DMS79 treated with DMSO at 0.1 percent for 48 hours (cell line): ENCODE measurements at places on chromosomes 13 and 19.

DNA sequence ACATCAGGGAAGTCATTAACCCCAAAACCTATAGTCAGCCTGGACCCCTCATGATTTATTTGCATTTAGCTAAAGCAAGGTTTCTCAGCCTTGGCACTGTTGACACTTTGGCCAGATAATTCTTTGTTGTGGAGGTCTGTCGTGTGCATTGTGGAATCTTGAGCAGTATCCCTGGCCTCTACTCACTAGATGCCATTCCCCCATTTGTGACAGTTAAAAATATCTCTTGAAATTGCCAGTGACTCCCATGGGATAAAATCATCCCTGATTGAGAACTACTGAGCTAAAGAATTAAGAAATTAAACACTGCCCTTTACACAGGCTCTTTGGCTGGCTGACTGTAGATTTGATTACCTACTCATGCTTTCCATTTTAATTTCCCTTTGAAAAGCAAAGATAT is 102.7 kb downstream of the LMO7 start:
- DNase-seq: no peak

GRCh38 chr13:95115525-95115924 is 185.7 kb downstream of the ABCC4 start:
- DNase-seq: no peak

GRCh38 chr13:57624565-57625435 is 6.7 kb upstream of the PCDH17 start:
- DNase-seq: no peak

DNA sequence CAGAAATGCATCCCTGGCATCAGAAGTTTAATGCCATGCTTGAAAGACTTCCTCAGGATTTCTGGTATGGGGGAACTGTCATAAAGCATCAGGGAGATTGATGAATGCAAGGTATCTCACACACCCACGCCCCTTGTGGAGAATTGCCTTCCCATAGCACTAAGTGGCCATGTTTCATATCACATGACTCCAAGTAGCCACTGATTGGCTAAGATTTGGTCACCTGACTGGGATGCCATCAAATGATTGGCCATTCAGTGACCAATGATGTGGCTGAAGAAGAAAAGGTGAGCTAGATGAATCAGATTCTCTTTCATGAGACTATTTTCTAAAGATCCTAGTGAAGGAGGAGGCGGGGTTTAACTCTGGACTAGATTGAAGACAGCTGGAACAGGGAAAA is 7.3 kb downstream of the KLK8 start:
- DNase-seq: no peak

DNA sequence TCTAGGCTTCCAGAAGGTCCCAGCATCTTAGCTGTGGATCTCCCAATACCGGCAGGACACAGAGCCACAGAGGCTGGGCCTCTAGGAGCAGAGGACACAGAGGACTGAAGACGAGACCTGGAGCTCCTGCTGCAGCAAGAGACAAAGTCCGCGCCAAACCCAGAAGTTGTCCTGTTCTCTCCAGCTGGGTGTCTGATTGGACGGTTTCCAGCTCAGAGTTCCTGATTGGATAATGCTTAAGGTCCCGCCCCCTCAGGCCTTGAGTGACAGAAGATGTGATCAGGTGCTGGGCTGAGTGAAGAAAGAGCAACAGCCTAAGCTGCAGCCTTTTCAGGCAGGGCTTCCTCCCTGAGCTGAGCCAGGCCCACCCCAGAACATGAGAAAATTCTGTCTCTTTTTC is 59.9 kb upstream of the ZNF85 start:
- no peak for DNase-seq

DNA sequence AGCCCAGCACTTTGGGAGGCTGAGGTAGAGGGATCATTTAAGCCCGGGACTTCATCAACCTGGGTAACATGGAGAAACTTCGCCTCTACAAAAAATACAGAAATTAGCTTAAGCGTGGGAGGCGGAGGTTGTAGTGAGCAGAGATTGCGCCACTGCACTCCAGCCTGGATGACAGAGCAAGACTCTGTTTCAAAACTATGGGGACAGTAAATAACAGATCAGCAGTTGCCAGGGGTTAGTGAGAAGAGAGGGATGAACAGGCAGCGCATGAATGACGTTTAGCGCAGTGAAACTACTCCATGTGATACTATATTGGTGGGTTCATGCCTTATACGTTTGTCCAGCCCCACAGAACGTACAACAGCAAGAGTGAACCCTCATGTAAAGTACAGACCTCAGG is 7.1 kb upstream of the ICAM3 start:
- no peak for DNase-seq

GRCh38 chr13:71589032-71589431 is 278.0 kb downstream of the DACH1 start:
- DNase-seq: peak; percentile 14
